ENCODE measurements at places on chromosomes 12 and 14. TPM values are rescaled to one million over a fixed set of nuclear protein-coding genes. Genes with fewer than 3 reads are reported as not detected.

DNA sequence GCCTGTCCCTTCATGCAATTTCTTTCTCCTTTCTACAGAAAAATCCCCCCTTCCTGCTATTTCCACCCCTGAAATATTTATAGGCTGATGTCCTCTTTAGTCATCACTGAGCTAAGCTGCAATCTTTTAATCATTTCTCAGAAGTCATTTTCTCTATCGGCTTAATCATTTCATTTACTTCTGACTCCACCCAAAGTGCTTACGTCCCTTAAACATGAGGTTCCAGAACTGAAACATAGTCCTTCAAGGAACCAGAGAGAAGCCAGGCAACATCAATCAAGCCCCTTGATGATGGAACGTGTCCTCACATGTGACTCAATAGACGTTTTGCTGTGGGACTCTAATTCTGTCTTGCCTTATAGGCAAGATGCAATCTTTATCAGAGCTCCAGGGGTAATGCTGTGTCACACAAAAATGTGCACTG lies 148.7 kb upstream of the KRR1 start:
- no peak for ATAC-seq

- no peak for ATAC-seq
Observed at GRCh38 chr12:46351886-46352650, 20.5 kb downstream of the SLC38A2 start.

Gene HELB
- total RNA-seq = 5.3 TPM

DNA sequence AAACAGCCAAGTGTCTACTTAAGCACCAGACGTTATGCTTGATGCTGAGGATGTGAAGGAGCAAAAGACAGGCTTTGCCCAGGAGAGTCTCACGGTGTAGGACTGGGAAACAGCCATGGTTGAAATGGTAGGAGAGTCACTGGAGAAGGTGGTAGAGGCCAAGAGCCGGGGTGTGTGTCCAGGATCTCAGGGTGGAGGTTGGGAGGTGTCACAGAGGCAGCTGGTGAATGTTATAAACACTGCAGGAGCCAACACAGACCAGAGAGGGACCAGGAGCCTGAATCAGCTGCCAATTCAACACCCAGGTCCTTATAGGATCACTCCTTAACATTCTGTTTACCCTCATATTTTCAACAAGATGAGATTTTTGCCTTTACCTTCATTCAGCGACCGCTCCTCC lies 7.5 kb downstream of the NID2 start:
- ATAC-seq = no peak

Gene OTX2
- total RNA-seq = not detected

DNA sequence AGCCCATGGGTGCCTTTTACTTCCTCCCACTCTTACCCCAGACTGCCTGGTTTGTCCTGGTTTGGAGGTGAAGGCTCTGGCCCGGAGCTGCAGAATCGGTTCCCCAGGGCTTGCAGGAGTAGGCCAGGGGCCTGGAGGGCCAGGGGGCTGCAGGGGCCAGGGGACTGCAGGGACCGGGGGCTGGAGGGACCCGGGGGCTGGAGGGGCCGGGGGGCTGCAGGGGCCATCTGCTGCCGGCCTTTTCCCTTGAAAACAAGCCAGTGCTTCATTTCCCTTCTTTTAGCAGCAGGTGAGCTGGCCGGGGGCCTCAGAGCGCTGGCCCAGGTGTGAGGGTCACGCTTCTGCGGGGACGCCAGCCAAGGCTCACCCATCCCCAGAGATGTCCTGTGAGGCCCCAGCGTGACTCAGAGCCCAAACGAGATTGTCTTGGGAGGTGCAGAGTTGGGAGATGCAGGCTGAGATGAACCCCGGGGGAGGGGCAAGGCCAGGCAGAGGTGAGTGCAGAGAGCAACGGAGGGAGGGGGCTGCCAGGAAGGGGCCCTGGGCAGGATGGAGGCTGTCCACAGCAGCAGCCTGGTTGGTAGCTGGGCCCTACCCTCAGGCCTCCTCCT lies 154.9 kb downstream of the KIF26A start:
- ATAC-seq = no peak

Gene LMNTD1
- not detected for total RNA-seq

Gene MYF6
- total RNA-seq = not detected

GRCh38 chr12:8018666-8019581 lies 13.6 kb upstream of the FOXJ2 start:
- peak; percentile 70 for ATAC-seq

Gene POTEG
- not detected for total RNA-seq

Measured in motor neuron (in vitro differentiated cells).